ENCODE measurements at places on chromosomes 2 and 18. TPM values are rescaled to one million over a fixed set of nuclear protein-coding genes. Genes with fewer than 3 reads are reported as not detected.

DNA sequence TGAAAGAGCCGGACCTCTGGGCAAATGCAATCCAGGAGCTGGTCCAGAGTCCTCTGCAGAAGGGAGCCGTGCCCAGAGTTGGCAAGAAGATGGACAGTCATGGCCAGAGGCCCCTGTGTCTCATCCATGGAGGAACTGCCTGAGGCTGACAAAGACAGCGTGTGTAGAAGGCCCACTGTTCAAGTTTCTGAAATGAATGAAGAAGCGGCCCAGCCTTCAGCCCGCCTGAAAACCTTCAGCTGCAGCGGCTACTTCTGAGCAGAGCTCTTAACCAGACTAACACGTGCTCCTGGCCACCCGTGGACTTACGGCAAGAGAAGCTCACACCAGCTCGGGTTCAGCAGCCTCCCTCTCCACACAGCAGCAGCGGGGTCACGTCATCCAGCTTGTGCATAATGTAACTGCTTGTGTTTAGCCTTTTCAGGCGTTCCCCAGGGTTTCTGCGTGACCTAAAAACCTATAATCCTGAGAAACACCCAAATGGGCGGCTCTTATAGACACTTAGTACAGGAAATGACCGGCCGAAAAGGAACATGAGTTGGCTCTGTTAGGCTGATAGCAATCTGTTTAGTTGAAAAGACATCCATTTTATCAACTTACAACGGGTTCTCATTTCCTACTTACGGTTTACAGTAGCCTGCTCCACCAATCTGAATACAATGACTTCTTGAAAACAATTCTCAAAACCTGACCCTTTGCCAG, at the start of gene FAM124B:
Gene FAM124B (minus strand): TSS at position 467 of the 702 bp plus-strand sequence. CDS start 339 bp downstream, at position 128.
- DNase-seq: peak; percentile 73

GRCh38 chr2:162330881-162331280, 12.4 kb upstream of the IFIH1 start:
- DNase-seq: no peak

DNA sequence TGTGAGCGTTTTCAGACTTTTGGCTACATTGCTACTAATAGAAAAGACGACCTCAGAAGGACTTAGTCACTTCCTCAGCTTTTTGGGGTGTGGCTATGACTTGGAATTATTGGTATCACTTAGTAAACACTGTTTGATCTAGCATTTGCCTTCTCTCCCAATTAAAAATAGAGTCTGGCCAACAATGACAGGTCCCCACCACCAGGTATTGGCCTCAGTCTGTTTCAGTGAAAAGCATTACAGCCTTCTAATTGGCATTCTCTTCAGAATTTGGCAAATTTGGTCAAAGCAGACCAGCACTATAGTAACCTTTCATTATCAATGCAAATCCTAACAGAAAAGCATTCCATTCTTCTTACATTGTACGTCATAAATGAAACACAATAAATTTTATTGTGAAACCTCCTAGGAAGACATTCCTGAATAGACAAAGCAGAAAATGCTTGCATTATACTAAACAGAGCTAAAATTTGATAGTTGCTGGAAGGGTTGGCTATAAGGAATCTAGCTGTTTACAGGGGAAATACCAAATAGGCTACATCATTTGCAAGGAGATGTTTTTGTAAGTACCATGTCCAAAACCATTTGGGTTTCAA, 613.9 kb downstream of the IRS1 start:
- no peak for DNase-seq

Gene MARCHF4
- 0.16 TPM for total RNA-seq

- no peak for DNase-seq
These were observed 295.3 kb upstream of the COL3A1 start for GRCh38 chr2:188678882-188679281.

DNA sequence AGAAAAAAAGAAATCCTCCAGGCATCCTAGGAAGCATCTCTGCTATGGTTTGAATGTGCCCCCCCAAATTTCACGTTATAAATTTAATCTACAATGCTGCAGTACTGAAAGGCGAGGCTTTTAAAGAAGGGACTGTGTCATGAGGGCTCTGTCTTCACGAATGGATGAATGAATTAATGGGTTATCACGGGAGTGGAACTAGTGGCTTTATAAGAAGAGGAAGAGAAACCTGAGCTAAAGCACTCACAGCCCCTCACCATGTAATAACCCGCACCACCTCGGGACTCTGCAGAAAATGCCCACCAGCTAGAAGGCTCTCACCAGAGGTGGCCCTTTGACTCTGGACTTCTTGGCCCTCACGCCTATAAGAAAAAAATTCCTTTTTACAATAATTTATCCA, 27.6 kb downstream of the RNU4ATAC start:
- DNase-seq: no peak
